ENCODE measurements at places on chromosomes 12 and 14.

GRCh38 chr12:117352206-117352605 is 9.2 kb downstream of the NOS1 start:
- no peak for DNase-seq

DNA sequence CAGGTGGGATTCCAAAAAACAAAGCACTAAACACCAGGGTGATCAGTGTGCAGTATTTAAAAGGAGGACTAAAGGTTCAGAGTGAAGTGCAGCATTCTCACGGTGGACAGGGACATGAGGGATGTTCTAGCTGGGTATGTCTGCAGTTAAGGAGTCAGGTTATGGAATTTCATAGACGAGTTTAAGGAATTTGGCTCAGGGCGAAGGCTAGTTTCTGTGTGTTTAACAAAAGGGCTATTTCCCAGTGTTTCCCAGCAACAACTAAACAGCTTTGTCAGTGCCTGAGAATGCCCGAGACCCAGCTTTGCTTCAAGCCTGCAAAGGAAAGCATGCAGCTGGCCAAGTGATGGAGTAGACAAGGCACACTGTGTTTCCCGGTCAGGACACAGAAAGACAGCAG is 7.0 kb downstream of the KRT1 start:
- no peak for DNase-seq

GRCh38 chr12:51368640-51369517 is 22.3 kb downstream of the GALNT6 start:
- no peak for DNase-seq

GRCh38 chr12:93851257-93851671 is 174.1 kb downstream of the CRADD start:
- DNase-seq = no peak

GRCh38 chr12:51890511-51891171 is 2.7 kb downstream of the ANKRD33 start:
- no peak for DNase-seq

- no peak for DNase-seq
These were observed 28.8 kb upstream of the LMO3 start for GRCh38 chr12:16634786-16635185.

DNA sequence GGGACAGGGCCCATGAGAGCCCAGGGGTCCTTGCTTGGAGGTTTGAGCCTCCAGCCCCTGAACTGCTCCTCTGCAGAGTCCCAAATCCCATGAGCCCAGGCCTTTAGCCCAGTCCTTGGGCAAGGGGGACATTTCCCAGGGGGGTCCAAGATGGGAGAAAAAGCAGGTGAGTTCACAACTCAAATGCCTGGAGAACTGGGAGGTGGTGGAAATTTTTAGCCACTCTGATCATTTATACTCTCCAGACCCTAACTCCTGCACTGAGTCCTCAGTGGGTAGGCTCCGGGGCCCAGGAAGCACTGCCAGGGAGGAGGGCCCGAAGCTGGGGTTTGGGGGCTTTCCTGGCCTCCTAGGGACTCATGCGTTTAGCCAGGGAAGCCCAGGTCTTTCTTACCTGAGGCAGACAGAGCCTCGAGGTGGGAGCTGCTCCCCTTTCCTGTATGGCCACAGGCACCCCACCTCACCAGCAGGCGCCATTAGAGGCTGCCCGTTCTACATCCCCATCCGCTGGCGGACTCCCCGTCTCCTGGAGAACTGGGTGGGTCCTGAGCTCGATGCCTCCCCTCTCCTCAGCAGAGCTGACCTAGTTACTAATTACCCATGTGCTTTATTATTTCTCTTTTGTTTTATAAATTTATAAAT is 998 bp downstream of the HNF1A start:
- no peak for DNase-seq

DNA sequence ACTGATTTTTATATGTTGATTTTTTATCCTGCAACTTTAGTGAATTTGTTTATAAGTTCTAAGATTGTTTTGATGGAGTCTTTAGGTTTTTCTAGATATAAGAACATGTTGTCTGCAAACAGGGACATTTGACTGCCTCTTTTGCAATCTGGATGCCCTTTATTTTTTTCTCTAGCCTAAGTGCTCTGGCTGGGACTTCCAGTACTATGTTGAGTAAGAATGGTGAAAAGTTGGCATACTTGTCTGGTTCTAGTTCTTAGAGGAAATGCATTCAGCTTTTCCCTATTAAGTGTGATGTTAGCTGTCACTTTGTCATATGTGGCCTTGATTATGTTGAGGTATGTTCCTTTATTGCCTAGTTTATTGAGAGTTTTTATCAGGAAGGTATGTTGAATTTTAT is 68.1 kb downstream of the ERC1 start:
- DNase-seq = no peak

DNA sequence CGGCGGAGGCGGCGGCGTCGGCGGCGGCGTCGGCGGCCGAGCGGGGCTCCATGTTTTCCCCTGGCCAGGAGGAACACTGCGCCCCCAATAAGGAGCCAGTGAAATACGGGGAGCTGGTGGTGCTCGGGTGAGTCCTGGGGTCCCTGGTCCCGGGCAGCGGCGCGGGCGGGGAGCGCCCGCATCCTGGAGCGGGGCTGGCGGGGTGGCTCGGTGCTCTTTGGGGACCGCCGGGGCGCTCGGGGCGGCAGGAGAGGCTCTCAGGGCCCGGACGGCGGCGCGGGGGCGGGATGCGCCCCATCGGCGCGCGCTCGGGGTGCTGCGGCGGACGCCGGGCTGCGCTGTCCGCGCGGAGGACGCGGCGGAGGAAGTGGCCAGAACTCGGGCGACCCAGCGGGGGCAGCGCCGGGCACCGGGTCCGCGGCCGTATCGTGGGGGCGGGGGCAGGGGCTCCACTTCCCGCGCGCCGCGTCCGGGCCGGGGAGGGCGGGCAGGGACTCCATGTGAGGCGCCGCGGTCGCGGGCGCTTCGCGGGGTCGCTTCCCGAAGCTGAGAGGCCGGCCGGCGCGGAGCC is 485 bp downstream of the PELI2 start:
- DNase-seq = no peak

DNA sequence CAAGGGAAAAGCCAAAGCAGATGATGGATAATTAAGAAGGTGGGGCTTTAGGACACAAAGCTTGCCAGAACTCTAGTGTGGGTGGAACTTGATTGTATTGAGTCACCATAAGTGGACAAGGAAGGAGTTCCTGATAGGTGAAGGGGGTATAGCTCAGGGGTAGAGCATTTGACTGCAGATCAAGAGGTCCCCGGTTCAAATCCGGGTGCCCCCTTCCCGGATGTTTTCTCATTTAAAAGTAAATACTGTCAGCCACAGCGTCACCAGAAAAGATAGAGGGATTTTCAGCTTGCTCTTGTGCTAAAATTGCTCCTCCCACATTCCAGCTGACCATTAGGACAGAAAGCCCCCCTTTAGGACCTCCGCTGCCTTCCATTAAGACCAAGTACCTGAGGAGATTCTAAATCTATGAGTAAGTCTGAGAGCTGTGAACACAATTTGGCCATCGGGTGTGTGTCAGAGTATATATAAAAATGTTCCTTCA is 36.6 kb downstream of the DCAF4 start:
- DNase-seq = peak; percentile 78

DNA sequence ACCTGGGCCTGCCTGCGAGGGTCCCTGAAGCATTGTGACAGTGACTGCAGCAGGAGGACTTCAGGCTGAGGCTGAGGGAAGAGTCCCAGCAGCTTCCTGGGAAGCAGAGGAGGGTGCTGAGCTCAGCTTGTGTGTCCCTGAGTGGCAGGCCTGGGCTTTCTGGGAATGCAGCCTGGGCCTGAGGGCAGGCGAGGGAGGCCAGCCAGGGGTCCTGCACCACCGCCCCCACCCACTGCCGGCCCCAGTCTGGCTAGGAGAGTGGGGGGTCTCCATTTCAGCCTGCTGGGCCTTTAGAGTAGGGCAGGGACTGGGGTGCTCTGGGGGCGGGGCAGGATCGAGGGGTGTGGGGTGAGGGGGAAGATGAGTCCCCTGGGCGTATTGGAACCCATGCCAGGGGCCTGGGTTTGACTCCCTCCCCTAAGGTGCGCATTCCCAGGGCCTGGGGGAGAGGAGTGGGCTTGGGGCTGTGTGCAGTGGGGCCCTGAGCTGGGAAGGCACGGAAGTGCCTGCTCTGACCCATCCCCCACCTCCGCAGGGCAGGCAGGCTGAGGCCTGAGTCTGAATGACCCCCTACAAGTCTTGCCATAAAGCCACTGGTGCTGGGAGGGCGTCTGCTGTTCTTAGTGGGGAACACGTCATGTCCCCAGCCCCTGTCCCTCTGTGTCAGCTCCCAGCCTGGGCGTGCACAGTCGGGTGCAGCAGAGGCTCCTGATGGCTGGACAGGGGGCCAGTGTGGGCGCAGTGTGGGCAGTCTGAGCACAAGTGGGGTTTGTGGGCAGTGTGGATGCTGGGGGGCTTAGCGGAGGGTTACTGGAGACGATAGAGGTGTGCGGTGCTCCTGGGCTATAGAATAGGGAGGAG is 46.4 kb downstream of the KRT80 start:
- no peak for DNase-seq

GRCh38 chr14:23171222-23171975 is 12.1 kb downstream of the SLC7A8 start:
- no peak for DNase-seq

- DNase-seq = no peak
These were observed 89.3 kb downstream of the KCNC2 start for GRCh38 chr12:75120311-75120711.

DNA sequence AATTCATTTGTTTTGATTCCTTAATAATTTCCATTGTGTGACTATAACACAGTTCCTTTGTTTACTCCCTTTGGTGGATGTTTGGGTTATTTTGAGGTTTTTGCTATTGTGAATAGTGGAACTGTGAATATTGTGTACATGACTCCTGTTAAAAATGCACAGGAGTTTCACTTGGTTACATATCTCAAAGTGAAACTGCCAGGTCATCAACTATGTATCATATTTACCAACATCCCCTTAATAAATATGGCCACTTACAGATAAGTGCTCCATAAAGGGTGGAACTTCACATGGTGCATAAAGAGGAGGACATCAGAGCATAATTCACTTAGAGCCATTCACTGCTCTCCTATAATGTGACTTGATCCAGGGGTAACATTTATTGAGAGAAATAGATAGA is 328.9 kb downstream of the SEC23A start:
- no peak for DNase-seq

- DNase-seq = no peak
These were observed 814.7 kb downstream of the GALC start for GRCh38 chr14:87178277-87178676.

- DNase-seq = no peak
These were observed 375.3 kb downstream of the C12orf75 start for GRCh38 chr12:105705765-105706164.

GRCh38 chr14:91154851-91155625 is 41.2 kb downstream of the DGLUCY start:
- peak; percentile 96 for DNase-seq

DNA sequence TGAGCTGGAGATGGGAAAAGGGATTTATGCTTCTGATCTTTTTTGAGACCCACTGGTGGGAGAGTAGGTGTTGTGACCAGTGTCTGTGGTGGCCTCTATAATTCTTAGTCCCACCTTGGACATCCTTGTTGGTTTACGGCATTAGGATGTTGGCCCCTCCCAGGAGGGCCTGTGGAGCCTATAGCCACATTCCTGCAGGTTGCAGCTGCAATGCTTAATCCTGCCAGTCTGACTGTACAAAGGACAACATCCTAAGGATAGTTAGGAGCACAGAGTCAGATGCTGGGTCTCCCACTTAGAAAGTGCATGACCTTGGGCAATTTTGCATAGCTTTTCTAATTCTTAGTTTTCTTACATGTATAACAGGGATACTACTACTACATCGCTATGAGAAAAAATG is 150.9 kb upstream of the SLC38A2 start:
- DNase-seq = no peak

DNA sequence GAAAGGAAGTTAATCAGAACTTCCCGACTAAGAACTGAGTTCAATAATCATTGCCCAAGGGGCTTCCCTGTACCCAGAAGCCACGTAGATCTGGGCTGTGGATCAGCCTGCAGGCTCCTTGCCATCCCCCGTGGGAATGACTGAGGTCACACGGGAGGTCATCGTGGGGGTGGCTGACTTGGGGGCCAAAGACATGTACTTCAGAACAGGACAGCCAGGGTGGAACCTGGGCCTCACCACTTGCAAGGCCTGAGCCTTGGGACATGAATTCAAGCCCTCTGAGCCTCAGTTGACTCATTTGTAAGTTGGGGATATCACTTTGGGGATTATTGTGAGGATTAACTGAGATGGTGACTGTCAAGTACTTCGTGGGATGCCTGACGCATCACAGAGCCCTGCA is 221.0 kb downstream of the SLC41A2 start:
- DNase-seq = no peak

- peak; percentile 34 for DNase-seq
These were observed 4.2 kb downstream of the RDH5 start for GRCh38 chr12:55724226-55724939.

DNA sequence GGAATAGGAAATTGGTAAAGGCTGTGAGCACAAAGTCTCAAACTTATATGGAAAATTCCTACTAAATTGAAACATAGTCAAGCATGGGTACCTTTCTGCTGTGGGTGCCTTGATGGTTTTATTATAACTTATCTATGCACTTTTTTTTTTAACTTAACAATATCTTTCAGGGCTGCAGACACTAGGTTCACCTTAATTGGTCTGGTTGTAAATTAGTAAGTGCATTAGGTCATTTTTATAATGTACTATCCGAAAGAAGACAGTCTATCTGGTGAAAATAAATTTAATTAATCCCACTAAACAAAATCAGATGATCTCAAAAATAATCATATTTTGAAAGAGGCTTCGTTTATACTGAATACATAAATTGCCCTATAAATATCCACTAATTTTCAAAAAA is 446.8 kb upstream of the DCN start:
- no peak for DNase-seq

DNA sequence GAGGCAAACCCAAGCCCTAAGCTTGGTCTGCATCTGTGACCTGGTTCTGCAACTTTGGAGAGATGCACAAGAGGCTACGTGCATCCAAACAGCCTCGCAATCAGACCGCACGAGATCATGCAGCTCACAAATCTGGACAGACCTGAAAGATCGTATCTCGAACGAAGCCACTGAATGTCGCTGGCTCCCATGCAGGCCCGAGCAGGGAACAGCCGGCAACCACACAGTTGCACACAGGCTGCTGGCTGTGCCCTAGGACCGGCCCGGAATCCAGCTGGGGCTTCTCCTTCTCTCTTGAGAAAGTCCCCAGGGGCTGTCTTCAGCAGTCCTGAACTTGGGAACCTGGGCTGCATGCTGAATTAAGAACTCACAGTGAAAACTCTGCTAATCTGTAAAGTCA is 27.9 kb downstream of the WNT5B start:
- no peak for DNase-seq

- peak; percentile 17 for DNase-seq
These were observed 6.2 kb upstream of the OAS1 start for GRCh38 chr12:112900298-112901145.
